ENCODE measurements at places on chromosomes 4 and X.

GRCh38 chr4:110631584-110632505, 9.0 kb upstream of the PITX2 start:
- DNase-seq = peak; percentile 65

- DNase-seq = no peak
These were observed 69.7 kb upstream of the PPP3CA start for GRCh38 chr4:101417046-101417445.

DNA sequence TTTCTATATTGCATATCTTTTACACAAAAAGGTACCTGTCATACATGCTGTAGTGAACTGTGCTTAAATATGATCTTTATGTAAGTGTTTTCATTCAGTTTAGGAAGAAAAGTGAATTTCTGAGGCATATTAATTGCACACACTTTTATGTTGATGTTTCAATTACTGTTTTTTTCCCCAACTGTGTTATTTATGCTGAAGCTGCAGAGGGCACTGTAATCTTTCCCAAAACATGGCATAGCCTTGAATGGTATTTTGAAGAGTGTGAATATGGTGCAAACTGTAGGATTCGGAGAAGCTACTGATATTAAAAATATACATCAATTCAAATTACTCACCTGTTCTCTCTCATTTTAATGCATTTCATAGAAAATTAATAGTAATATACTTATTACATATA, 6.0 kb upstream of the CENPE start:
- DNase-seq = no peak

DNA sequence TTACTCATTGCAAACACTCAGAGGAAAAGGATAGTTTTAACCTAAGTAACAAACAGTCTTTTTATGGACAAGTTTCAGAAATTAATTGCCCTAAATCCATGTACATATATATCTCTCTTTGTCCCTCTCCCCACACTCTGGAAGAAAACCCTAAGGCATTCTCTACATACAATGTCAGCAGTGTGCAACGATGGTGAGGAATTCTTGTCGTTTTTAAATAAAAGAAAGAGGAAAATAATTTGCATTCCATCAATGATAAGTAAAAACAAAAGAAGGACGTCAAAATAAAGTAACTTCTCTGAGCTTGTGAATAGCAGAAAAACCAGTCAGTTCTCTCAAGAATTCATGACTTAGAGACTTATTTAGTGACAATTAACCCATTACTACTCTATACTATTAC, 550.5 kb upstream of the DIPK2B start:
- no peak for DNase-seq

GRCh38 chr4:137694138-137694537, 161.8 kb upstream of the PCDH18 start:
- DNase-seq = no peak

GRCh38 chr4:13543032-13543838, 1.1 kb downstream of the NKX3-2 start:
- DNase-seq = no peak

- DNase-seq = no peak
These were observed 373.6 kb downstream of the FBXW7 start for GRCh38 chr4:152162331-152162697.

GRCh38 chr4:44675366-44675765, 2.9 kb upstream of the GUF1 start:
- no peak for DNase-seq

- DNase-seq = no peak
These were observed 8.0 kb upstream of the MSL3 start for GRCh38 chrX:11750046-11750445.

DNA sequence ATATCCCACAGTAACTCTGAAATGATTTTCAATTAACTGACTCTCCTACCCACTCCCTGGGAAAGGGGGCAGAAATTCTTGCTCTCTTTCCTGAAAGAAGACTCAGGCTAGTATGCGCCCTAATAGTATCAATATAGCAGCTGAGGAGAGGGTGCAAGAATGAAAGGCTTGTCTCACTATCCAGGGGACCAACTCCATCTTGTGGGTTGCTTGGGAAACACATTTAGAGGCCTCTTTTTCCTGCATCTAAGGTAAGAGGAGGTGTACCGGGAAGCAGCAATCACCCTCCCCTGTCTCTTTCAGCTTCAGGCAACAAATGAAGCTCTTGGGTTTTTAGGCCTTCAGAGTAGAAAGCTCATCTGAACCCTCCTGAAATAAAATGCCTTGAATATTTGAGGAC, 11.3 kb downstream of the TMEM255A start:
- no peak for DNase-seq

GRCh38 chrX:84133023-84133422, 55.0 kb downstream of the RPS6KA6 start:
- DNase-seq = no peak

DNA sequence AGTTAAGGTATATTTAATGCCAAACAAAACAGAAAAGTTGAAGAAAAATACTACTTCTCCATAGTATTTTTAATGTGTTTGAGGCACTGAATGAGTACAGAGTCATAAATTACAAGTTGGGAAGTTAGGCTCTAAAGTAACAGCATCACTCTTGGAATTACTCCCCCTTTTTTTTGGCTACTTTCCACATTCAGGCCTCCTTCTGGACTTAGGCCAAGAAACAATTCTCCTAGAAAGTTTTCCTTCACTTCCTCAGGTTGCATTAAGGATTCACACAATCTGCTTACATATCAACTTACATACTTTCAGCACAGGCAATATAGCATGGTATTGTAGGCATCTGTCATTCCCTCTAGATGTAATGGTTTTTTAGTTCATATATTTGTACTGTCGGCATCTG, 52.1 kb downstream of the TMEM165 start:
- no peak for DNase-seq

DNA sequence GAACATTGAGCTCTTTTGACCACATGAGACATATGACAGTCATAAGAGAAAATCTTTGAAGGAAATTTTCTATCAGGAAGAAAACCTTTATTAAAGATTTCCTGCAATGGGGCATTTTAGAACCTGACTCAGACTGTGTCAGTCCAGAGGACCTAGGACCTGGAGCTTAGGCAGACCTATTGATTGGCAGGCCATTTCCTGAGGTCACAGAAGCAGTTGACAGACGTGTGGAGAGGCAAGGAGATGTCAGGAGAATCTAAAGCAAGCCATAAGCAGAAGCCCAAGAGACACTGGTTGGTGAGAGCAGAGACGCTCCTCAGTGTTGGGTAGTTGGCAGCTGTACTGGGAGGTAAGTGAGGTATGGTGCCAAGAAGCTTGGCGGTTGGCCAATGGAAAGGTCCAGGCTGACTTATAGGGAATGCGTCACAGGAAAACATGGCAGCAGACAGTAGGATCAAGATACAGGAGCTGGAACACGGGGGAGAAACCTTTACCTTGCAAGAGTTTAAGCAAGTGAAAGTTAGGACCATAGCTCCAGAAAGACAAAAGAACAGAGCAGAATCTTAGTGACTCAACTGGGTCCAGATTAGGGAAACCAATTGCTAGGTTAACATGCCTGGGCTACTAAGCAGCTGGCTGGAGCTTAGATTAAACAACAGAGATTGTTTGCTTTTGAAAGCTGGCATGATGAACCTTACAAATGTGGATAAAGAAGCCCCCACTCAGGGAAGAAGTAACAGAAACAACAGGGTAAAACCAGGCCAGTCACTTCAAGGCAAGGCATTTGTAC, 18.6 kb downstream of the PALLD start:
- DNase-seq = no peak

DNA sequence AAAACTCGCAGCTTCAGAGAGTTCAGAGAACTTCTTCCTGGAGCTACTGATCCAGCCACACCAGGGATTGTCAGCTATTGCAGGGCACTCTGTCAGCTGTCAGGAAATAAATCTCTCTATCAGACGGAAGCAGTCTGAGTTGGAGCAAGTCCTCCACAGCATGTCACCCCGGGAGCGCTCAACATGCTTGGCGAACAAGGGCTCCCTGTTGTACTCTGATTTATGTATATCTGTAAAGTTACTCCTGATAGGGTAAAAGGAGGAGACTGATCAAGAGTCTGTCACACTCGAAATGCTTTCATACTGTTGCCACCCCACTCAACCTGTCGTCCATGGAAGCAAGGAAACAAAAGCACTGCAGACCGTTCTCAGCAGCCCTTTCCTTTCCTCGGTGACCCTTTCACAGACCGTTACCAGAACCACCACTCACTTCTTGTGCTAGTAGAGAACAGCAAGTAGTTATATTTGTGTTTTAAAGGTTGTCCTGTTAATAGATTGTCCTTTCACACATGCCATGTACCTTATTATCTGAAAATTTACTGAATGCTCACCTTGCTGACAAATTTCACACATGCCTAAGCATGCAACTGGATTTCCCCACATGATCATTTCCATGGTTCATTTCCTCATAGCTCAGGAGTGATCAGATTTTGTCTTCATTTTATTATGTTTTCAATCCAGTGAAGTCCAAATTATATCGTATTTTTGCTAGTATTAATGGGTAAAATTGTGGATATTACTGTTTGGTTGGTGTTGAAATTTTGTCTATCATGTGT, 2108.9 kb upstream of the TENM3 start:
- DNase-seq = no peak

DNA sequence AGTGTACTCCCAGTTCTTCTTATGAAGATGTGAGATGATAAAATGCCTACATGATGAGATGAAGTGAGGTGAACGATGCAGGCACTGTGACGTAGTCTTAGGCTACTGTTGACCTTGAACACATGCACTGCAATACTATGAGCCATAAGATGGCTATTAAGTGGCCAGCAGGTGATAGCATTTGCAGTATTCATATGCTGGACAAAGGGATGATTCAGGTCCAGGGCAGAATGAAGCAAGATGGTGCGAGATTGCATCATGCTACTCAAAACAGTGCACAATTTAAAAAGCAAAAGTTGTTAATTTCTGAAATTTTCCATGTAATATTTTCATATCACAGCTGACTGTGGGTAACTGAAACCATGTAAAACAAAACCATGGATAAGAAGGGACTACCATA, 781.4 kb downstream of the PCDH18 start:
- DNase-seq = no peak

DNA sequence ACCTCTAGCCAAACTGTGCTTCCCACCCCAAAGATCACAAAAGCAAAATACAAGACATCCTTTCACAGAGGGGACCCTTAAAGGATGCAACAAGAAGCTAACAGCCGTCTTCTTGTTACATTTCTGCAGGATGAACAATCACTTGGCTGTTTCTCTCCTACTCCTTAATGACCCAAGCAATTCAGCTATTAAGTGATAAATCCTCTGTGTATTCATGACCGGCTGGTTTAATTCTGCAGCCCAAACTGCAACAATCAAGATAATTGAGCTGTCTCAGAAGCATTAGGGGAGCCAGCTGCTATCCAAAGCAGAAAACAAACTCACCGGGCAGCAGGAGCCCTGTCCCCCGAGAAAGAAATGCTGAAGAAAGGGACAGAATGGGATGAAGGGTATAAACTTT, 85.9 kb upstream of the ACSL4 start:
- no peak for DNase-seq

GRCh38 chr4:6467600-6467999, 4.8 kb downstream of the PPP2R2C start:
- no peak for DNase-seq

DNA sequence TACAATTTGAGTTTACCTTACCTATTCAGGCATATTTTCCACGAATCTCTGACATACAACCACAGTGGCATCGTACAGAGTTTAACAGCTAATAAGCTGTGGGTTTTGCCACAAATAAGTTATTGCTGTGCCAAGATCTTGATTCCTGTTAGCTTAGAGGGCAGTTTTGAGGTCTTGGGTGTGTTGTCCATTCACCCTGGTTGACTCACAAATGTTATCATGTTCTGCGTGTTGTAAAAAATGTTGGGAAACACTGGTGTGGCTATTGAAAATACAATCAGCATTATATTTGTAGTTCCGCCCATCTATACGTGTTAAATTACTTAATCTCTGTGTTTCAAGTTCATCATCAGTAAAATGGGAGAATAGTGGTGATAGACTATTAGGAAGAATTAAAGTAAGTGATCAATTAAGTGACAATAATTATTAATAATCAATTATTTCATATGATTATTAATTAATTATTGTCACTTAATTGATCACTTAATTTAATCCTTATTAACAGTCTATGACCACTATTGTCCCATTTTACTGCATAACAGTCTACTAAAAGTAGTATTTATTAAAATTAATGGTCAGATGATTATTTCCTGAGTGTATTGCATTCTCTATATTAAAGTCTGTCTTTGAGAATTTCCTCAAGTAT, 96.3 kb downstream of the TMA16 start:
- no peak for DNase-seq

DNA sequence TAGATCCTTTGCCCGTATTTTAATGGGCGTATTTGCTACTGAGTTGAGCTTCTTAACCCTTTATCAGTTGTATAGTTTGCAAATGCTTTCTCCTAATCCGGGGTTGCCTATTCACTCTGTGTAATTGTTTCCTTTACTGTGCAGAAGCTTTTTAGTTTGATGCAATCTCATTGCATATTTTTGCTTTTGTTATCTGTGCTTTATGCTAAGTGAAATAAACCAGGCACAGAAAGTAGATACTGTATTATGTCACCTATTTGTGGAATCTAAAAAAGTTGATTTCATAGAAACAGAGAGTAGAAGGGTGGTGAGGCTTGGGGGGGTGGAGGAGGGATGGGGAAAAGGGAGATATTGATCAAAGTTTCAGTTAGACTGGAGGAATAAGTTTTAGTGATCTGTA, 17.7 kb downstream of the OGT start:
- no peak for DNase-seq

DNA sequence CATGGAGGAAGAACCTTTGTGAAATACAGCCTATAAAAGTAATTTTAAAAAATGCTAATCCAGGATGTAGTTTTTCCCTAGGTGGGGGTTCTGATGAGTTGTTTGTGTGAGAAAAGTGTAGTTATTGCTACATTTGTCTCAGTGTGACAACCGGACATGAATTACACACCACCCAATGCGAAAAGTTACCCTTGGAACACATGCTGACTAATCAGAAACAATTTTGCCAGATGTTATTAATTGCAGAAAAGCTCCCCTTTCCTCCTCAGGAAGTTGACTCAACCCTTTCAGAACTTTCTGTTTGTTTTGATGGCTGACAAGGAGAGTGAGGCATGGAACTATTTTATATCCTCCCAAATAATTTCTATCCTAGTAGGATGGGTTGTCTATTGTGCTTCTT, 38.1 kb upstream of the EDA2R start:
- no peak for DNase-seq

DNA sequence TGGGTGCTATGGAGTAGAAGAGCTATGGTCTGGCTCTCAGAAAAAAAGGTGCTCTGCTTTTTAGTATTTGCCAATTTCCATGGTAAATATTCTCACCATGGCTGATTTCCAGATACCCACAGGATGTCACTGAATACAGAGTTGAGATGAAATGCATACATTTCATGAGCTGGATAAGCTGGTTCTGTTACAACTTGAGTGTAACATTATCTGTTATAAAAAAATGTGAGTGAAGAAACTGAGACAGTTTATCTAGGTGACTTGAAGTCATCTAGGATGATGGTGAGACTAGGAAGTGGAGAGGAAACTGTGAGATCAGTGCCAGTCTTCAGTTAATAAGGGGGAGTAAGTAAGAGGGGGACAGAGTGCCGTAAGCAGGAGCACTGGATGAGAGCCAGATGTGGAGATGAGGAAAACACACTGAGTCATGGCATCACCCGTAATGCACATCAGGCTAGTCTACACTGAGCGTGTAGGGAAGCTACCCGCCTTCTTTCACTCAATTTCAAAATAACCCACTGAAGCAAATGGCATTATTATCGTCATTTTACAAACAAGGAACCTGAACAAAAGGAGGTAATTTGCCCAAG, 5.0 kb downstream of the HPSE start:
- DNase-seq = no peak

Measured in SK-N-DZ (cell line).